Mesothelial cell of epicardium (in vitro differentiated cells): ENCODE measurements at places on chromosomes 2 and 18.

DNA sequence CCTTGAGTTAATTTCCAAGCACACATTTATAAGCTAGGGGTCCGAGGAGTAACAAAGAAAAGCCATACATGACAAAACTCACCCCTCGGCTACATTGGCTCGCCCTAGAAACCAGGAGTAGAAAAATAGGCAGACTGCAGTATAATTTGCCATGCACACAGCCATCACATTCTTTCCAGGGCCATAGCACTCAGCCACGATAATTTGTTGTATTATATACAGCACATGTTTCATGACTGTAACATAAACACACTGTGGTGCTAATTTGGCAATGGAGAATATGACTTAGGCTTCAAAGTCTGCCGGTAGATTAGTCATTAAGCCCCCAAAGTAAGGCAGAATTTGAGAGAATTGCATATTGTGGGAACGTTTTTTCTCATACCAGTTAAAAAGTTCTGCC is 254.9 kb downstream of the ZNF521 start:
- no peak for DNase-seq

DNA sequence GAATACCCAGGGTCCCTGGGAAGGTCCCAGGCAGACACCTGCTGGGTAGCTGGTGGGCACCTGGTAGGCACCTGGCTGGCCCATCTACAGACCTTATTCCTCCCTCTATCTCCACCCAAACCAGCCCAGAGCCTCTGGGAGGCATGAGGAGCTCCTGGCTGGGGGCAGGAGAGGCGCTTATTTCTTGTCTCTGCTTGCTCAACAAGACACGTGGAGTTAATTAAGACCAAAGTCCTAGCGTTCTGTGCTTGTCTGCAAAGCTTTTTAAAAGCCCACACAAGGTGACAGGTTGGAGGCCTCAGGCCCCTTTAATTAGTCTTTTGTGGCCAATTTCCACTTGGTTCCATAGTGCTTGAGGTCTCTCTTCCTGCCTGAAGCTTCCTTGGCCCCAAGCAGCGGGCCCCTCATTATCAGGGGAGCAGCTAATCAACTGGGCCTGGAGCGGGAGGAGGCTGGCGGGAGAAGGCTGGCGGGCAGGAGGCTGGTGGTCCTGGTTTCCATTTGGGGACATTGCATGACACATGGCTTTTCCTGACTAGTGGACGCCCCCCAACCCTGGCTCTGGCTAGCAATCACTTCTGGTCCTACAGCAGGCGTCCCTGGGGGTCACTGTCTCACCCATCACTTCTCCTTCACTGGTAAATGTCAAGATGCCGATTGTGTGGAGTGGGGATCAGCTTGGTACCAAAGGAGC is 65.4 kb upstream of the HDAC4 start:
- no peak for DNase-seq

DNA sequence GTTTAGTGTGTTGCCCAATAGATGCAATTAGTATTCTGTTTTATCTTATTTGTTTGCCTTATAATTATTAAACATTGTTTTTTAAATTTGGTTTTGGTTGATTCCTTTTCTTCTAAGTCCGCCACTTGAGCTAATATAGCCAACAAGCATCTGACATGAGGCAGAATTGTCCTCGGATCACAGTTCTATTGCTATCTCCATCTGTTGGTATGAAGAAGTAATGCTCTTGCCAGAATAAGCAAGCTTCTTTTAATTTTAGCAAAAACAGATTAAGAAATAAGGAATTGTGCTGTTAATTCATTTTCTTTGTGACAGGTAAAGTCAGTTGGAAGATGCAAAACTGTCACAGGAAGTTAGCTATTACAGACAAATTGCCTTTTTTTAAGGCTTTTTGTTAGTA is 54.3 kb downstream of the R3HDM1 start:
- DNase-seq, result no peak

DNA sequence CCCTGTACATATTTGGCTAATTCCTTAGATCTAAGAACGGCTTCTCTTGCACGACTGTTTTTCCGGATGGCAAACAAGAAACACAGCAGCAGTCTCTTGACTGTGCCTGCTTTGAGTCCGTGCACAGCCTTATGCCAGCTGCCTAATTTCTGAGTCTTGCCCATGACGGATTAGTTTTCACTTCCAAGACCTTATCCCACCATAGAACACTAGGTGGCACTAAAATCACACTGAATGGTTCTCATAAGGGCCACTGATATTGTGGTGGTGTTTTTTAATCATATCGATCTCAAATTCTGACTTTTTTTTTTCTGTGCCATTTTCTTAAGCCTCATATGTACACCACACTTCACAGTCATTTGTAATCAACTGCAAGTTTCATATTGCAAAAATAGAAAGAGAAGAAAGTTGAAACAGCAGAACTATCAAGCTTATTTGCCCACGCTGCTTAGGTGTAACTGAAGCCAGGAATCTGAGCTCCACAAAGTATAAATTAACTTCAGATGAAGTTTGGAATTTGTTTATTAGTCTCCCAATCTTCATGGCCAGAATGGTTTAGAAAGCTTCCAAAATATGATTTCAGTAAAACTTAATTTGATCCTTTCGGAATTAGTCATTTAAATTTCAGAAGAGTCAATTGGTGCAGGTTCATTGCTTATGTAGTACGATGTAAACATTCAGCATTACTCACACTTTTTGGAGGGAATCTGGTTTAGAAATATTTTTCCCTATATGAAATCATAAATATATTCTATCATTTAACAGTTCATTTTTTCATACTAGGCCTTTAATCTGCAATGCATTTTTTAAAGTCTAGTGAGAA is 45.5 kb upstream of the SCN7A start:
- DNase-seq, result no peak

DNA sequence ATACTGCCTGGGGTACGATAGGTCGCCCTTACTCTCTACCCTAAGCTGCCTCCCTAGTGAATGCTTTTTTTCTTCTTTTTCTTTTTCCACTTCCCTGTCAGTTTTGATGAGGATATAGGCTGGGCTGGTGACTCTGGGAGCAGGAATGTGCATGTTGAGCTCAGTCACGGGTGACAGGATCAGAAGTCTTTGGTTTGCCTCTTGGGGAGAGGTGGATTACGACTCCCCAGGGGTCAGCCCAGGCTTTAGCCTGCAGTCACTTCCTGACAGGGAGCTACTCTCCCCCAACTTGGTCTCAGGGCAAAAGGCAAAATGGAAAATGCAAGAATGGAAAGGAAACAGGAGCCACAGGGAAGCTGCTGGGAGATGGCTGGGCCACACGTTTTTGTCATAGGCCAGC is 57.3 kb downstream of the THNSL2 start:
- DNase-seq, result no peak

GRCh38 chr2:54330926-54331835 is 75.2 kb upstream of the TSPYL6 start:
- no peak for DNase-seq

GRCh38 chr2:121890041-121890440 is 134.6 kb downstream of the TSN start:
- DNase-seq, result no peak

GRCh38 chr2:120531863-120532600 is 186.1 kb downstream of the INHBB start:
- DNase-seq, result no peak

DNA sequence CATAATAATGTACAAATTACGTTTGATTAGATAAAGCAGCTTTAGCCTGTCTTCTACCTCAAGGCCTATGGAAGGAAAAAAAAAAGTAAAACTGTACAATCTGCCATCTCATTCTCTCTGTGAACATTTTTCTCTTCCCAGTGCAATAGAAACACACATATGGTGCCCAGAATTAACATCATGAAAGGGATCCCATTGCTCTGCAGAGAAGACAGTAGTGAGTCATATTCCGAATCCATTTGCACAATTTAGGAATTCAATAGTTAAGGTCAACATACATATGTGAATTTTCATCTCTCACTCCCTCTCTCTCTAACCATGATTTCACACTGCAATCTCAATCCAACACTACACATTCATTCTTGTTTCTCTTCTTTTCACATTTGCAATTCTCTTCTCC is 640.9 kb upstream of the SOX11 start:
- no peak for DNase-seq

GRCh38 chr2:203446071-203446481 is 89.0 kb downstream of the RAPH1 start:
- no peak for DNase-seq

DNA sequence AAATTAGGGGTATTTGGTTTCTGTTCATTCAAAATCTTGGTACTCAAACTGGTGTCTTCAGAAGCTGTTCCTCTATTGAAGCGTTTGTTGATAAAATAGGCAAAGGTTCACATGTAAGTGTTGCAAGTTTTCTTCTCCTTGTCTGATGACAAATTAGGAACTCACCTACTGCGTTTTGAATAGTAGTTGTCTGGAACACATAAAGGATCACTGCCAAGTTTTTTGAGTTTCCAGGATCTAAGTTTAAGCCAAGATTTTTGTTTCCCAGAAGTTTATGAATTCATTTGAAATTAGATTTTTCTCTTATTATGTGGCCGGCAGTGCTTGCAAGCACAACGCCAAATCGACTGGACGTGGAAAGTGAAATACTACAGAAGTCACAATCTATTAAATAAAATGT is 85.4 kb downstream of the ARHGEF33 start:
- no peak for DNase-seq

GRCh38 chr2:168030862-168031624 is 216.4 kb downstream of the STK39 start:
- no peak for DNase-seq

- DNase-seq, result no peak
Measured at GRCh38 chr18:74493689-74494088, 2.5 kb upstream of the CNDP2 start.

DNA sequence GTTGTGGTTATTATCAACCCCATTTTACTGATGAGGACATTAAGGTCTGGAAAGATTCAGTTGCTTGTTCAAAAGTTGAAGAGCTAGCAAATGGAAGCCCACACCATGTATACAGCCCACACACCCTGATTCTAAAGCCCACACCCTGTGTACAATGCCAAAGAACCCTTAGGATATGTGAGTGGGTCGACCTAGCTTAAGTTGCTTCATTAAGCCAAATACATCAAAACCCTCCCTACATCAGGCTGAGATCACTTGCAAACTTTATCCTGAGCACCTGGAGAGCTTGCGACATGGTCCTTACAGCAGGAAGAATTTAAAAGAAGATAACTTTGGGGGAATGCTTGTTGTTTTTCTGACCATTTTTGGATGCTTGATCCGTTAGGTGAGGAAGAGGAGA is 435 bp upstream of the ARHGAP25 start:
- peak; percentile 17 for DNase-seq

DNA sequence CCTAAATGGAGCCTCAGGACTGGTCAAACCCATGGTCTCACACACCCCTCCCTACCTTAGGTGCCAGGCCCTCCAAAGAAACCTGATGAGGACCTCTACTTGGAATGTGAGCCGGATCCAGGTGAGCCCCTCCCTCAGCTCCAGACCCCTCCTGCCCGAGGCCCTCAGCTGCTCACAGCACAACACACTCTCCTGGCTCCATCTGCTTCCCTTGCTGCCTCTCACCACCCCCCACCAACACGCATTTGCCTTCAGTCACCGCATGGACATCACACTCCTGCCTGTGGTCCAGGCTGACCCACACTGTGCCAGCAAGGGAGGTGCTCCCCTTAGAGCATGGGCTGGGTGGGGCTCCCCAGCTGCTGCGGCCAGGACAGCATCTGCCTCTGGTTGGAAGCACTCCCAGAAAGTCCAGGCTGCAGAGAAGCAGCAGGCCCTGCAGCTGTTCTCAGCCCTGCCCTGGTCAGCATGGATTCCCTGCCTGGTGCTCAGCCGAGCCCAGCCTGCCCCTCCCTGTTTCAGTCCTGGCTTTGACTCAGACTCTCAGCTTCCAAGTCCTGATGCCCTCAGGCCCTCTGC is 15.1 kb downstream of the SH2D6 start:
- DNase-seq, result no peak

DNA sequence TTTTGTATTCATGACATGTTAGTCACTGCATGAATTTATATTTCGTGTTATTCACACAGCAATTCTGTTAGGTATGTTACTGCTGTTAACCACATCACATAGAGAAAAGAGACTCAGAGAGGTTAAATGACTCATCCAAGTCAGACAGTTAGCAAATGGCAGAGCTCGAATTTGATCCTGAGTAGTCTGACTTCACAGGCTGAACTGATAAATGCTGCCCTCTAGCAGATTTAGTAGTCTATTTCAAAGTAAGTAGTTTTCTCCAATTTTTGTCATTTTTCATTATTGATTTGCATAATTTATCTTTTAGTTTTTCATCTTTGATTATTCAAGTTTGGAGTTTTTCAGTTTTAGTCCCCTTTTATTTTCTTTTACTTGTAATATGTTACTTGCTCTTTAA is 58.3 kb downstream of the WDR7 start:
- DNase-seq, result no peak

- DNase-seq, result no peak
Measured at GRCh38 chr2:222319586-222320435, 21.0 kb upstream of the PAX3 start.

- DNase-seq, result no peak
Measured at GRCh38 chr18:62282188-62282629, 42.9 kb upstream of the TNFRSF11A start.
